ENCODE measurements at places on chromosomes 16 and 17.

GRCh38 chr17:57861000-57861789 lies 11.4 kb upstream of the MRPS23 start:
- no peak for DNase-seq

DNA sequence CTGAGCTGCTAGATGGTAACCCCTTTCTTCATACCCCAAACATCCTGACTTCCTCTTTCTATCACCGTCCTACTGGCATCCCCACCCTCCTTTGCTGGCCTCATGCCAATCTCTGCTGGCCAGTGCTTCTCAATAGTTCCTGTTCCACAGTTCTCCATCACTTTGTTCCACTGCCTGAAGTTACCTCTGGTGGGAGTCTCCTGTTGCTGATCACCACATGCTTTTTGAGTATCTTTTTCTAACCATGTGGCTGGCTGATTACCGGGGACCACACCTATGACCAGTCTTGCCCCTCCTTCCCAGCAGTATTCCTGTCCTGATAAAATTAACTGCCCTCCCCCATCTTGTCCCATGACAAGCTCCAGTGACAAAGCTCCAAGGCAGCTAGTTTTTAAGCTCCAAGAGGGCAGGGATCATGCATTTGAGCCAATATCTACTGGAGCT lies 380.4 kb upstream of the CCL2 start:
- DNase-seq, result no peak

GRCh38 chr17:82041144-82041814 lies 3.8 kb upstream of the DCXR start:
- no peak for DNase-seq

- DNase-seq, result no peak
Observed at GRCh38 chr17:37109731-37110710, 161.3 kb downstream of the AATF start.

DNA sequence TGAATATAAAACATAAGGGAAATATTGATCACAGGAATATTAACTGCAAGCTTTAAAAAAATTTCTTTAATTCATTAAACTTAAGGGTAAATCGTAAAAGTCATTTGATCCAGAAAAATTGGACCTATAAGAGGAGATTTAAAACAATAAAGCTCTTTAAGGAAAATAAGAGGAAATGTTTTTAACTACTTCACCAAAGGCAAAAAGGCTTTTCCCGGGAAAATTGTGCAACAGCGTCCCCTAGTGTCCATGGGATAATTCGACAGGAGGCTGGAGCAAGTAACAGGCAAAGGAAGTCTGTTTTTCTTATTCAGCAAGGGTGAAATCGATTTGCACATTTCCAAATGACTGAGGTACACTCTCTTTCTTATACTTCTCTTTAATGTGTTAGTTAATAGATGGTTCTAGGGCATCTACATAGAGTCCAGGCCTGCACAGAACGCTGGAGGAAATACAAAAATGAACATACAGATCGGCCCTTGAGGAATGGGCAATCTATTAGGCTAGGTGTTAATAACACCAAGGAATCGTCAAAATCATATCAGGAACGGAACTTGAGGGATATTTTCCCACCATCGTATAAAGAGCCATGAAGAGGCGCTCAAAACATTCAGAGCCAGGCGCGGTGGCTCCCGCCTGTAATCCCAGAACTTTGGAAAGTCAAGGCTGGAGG lies 61.4 kb downstream of the ZNF18 start:
- no peak for DNase-seq

DNA sequence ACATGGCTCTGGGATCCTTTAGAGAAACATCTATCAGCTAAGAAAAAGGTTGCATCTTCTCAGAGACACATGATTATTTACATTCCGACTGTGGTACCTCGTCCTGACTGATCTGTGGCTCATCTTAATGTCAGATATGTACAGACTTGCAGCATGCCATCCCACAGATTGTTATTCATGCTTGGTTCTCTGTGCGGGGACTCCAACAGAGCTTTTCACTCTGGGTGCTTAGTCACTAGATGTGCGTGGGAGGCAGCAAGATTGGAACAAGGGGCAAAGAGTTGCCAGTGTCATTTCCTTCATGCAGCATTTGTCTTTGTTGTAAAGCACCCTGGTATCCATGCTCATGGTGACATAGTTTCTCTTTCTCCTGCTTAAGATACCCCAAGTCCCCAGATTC lies 179.1 kb upstream of the CACNG5 start:
- peak; percentile 41 for DNase-seq

GRCh38 chr16:14112539-14112856 lies 41.4 kb downstream of the MRTFB start:
- DNase-seq, result no peak

DNA sequence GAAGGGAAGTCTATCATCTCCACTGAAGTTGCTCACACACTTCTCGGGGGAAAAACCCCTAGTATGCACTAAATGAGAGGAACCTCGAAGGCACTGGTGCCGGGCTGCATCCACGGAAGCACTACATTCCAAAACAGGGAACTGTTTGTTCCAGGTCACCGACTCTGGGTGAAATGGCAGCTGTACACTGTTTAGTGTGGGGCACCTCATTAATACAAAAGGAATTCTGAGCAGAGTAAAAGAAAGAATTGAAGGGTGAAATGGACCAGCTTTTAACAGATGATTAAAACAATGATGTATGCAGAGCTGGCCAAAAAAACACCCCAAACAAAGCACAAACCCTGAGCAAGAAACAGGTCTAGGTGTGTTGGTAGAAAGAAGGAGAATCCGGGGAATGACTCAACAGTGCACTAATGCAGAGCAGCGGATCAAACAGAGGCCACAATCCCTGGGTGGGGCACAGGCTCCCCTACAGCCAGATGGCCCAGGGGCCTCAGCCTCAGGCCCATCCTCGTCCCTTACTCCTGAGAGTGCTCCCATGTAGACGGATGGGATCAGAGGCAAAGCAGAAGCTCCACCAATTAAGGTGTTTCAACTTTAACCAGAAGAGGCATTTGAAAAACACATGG lies 161.5 kb downstream of the ZFHX3 start:
- no peak for DNase-seq

DNA sequence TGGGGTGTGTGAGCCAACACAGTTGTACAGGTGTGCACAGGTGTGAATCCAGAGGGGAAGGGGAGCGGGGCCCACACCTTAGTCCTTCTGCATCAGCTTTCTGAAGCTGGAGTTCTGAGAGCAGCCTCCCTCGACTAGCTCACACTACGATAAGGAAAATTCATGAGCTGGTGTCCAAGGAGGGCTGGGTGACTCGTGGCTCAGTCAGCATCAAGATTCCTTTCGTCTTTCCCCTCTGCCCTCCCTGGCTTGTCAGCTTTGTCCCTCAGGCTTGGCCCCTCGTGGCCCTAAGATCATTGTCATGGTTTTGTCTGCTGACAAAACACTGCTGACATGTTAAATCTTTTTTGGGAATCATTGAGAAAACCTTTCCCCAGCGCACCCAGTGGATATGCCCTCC lies 47.5 kb downstream of the OR1D5 start:
- no peak for DNase-seq

DNA sequence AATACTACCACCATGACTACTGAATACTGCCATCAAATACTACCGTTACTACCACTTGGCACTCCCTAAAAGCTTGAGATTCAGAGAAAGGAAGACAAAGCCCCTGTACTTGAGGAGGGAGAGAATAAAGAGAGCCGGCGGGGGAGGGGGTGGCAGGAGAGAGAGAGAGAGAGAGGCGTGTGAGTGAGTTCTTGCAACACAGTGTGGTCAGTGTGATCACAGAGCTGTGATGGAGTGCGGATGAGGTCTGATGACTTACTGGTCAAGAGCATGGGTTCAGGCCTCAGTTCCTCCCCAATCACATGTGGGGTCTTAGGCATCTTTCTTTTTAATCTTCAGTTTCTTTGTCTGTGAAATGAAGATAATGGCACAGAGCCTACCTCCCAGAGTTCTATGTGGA lies 19.2 kb downstream of the PRKCB start:
- DNase-seq, result no peak

- no peak for DNase-seq
Observed at GRCh38 chr16:7380911-7381310, 48.3 kb downstream of the RBFOX1 start.

DNA sequence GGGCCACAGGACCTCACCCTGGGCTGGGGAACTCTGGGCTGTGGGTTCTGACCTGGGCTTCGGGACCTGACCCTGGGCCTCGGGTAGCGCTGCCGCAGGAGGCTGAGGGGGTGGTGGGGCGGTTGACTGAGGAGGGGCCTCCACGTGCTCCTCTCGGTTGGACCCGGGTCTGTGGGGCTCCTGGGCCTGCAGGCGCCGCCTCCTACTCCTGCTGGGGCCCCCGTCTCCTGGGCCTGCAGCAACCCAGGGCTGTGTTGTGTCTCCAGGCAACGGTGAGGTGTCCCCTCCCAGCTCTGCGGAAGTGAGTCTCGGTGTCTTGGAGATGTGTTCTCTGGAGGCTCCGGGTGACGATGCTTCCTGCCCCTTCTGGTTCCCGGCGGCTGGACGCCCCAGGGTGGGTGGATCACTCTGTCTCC lies 41.5 kb upstream of the GNG13 start:
- no peak for DNase-seq

- DNase-seq, result no peak
Observed at GRCh38 chr16:2350500-2350899, 10.0 kb upstream of the ABCA3 start.

- no peak for DNase-seq
Observed at GRCh38 chr16:58509256-58510096, 5.8 kb upstream of the SETD6 start.

- DNase-seq, result no peak
Observed at GRCh38 chr17:64275016-64275415, 12.0 kb upstream of the TEX2 start.

GRCh38 chr16:15571557-15571956 lies 71.4 kb downstream of the MARF1 start:
- DNase-seq, result no peak

DNA sequence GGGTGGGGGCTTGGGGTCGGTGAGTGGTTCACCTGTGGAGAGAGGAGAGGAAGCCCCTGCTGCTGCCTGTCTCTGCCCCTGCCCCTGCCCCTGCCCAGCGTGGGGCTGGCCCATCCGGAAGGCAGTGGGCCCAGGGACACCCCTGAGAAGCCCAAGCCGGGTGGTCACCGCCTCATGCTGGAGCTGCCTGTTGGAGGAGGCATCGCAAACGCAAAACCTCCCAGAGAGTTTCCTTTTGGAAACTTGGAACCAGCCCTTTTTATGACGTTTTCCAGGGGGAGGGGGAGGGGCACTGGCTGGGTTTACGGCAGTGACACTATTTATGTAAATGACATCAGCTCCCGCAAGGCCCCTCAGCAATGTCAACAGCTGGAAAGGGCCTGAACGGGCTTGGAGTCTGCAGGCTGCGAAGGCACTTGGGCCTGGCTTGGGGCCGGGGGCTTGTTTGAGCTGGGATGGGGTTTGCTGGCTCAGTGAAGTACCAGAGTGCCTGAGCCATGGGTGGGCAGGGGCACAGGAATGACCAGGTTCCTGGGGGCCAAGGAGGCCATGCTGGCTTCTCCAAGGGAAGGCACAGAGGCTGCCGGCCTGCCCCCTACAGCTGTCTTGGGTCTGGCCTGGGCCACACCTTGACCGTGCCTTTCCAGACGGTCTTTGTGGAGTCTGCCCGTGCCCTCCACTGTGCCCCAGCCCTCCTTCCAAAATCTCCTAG lies 219.5 kb downstream of the NTN1 start:
- no peak for DNase-seq

DNA sequence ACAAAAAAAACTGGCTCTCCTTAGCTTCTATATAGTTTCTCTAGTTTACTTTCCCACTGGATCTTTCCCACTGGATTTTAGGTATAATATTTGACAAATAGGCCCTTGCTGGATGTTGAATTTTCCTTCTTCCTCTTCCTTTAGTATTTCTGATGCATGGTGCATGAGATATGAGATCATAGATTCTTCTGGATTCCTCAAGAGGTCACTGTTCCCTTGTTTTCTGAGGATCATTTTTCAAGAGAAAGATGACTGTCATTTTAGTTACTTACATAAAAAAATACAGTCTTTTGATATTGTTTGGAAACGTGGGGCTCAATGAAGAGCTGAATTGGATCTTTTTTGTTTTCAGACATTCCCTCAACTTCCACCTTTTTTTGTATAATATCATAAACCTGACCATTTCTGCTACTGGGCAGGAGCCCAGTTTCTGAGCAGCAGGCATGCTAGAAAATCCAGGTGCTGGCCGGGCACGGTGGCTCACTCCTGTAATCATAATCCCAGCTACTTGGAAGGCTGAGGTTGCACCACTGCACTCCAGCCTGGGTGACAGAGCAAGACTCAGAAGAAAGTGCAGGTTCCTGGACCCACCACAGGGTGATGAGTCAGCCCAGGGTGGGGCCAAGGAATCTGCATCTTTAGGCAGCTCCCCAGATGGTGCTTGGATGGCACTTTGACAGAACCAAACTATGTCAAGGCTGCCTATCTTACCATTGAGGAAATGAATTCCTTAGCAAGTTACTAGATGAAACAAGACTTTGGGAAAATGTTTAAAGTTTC lies 70.3 kb downstream of the SDR42E1 start:
- DNase-seq, result no peak

DNA sequence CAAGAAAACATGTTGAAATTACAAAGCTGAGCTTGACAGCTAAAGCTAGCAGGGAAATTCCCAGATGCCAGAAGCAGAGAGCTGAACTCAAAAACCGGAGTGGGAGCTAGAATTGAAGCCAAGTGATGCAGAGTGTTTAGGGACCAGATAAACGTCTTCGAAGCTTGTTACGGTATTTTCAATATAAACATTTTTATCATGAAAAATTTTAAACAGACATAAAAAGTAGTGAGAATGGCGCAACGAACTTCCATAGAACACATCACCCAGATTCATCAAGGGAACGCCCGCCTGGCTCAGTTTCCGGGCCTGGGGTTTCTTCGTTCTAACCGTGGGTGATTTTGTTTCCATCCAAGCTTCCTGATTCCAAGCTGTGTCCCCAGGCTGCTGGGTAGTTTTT lies 18.1 kb downstream of the SPNS2 start:
- DNase-seq, result no peak

DNA sequence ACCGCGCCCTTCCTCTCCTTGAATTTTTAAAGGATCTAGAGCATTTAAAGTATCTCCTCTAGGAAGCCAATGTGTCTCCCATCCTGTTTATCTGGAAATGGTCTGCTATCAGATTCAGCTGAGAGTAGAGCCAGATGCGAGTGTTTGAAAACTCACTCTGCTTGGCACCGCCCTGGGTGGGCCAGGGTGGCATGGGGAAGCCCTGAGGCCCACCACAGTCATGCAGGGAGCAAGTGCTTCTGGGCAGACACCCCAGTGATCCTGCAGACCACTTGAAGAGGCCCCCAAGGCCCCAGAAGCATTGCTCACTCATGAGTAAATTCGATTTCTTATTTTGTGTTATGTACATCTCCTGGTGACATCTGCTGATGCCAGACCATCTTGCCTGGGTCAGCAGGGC lies 8.7 kb upstream of the CACNG4 start:
- no peak for DNase-seq

DNA sequence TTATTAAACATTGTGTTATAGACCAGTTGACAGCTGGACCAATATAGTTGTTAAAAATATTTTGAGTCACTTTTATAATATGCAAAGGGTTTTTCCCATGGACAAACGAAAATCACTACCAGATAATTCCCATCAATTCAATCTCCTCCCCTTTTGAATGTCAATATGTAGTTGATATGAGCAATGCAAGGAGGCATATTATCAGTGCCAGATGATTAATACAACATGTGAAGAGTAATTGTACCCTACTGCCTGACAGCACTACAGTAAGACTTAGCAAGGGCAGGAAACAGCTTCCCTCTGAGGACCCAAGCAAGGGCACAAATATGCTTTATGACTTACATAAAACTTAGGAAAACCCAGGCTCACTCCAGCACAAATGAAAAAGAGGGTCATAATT lies 17.3 kb downstream of the KANSL1 start:
- DNase-seq, result no peak

GRCh38 chr17:55383771-55384642 lies 37.6 kb downstream of the MMD start:
- DNase-seq, result no peak

All from stimulated activated CD8-positive, alpha-beta memory T cell treated with anti-CD3 and anti-CD28 coated beads, Interleukin-7, amount 100 ng/mL, for 4 hours (primary cell).